ENCODE measurements at places on chromosomes 7 and 10. TPM values are rescaled to one million over a fixed set of nuclear protein-coding genes. Genes with fewer than 3 reads are reported as not detected.

- no peak for DNase-seq
Measured at GRCh38 chr7:41628901-41629300, 74.0 kb downstream of the INHBA start.

DNA sequence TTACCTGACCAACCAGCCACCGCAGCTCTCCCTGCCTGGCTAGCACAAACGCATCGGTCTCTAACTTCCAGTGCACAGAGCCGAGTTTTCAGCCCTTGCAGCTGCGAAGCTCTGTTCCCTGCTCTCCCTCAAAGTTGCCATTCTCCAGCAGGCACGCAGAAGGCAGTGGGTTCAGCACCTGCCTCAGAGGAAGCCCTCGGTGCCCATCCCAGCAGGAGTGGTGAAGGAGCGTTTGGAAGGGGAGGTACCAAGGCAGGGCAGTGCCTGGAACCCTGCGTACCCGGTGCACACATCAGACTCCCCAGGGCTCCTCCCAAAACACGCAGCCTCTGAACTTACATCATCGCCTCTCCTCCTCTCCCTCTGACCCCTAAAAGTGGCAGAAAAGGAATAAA lies 1.7 kb upstream of the STK32C start:
- DNase-seq, result no peak

GRCh38 chr10:101052285-101052684 lies 9.5 kb upstream of the KAZALD1 start:
- DNase-seq, result no peak

GRCh38 chr7:27046854-27047549 lies 48.8 kb downstream of the HOXA1 start:
- DNase-seq, result no peak

DNA sequence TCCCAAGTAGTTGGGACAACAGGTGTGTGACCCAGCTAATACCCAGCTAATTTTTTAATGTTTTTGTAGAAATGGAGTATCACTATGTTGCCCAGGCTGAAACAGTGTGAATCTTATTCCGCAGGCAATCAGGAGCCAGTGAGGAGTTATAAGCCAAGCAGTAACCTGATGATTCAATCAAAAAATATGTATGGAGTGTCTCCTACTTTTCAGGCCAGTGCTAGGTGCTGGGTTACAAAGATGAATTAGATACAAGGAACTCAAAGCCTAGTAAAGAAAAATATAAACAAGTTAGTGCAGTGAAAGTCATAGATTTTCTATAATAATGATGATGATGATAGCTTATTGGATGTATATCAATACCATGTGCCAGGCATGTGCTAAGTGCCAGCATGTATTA lies 13.2 kb upstream of the IFRD1 start:
- DNase-seq, result no peak

GRCh38 chr7:120023494-120024167 lies 249.3 kb upstream of the KCND2 start:
- no peak for DNase-seq

- no peak for DNase-seq
Measured at GRCh38 chr7:69860941-69861622, 262.8 kb downstream of the AUTS2 start.

Gene WNT16
- total RNA-seq, result 0.52 TPM

Gene UPK3BL2
- 12.4 TPM for total RNA-seq

Gene POLR2J3
- total RNA-seq, result 19.3 TPM

Gene HBP1
- total RNA-seq, result 37.3 TPM

Gene ZNF394
- total RNA-seq, result 19.3 TPM
